GM23248 (cell line): ENCODE measurements at places on chromosomes 6 and 20. TPM values are rescaled to one million over a fixed set of nuclear protein-coding genes. Genes with fewer than 3 reads are reported as not detected.
A peak's percentile ranks its signal among the peaks of the same experiment; 100 is the strongest.

DNA sequence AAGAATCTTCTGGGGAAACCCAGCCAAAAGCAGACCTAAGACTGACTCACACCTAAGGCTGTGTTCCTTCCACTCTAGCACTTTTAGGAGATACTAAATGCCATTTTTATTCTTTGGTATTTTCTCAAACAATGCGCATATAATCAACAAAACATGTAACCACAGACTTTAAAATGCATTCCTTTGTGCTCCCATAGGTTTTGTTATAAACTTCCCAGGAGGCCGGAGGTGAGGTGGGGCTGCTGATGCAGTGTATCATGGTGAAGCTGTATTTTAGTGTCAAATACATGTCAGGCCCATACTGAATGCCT is 155.2 kb downstream of the BTBD3 start:
- no peaks in the 10 kb centered on the region for H3K27me3 ChIP-seq
- no peak for DNase-seq
- no peaks in the 10 kb centered on the region for H3K36me3 ChIP-seq
- H3K4me1 ChIP-seq = no peaks in the 10 kb centered on the region

- peak; percentile 62 for DNase-seq
- H3K27me3 ChIP-seq = no peaks in the 10 kb centered on the region
- H3K4me3 ChIP-seq = no peak overlapping the region
- H3K4me1 ChIP-seq = peaks cover 36% of the 10 kb centered on the region
- no peak overlapping the region for H3K27ac ChIP-seq
- H3K36me3 ChIP-seq = no peaks in the 10 kb centered on the region
Measured at GRCh38 chr6:42402184-42402583, 49.5 kb downstream of the TRERF1 start.

- no peak overlapping the region for H3K4me3 ChIP-seq
- DNase-seq = peak; percentile 60
- H3K36me3 ChIP-seq = no peaks in the 10 kb centered on the region
- peaks cover 16% of the 10 kb centered on the region for H3K4me1 ChIP-seq
- H3K27ac ChIP-seq = no peak overlapping the region
- H3K27me3 ChIP-seq = no peaks in the 10 kb centered on the region
Measured at GRCh38 chr20:7926767-7927166, 13.5 kb downstream of the HAO1 start.

- peak; percentile 65 for DNase-seq
- no peak overlapping the region for H3K4me3 ChIP-seq
- peaks cover 4% of the 10 kb centered on the region; the same call in 1 of the 2 replicates for H3K27me3 ChIP-seq
- H3K4me1 ChIP-seq = no peaks in the 10 kb centered on the region
- no peak overlapping the region for H3K27ac ChIP-seq
Measured at GRCh38 chr6:34459899-34460593, 5.8 kb upstream of the PACSIN1 start.

DNA sequence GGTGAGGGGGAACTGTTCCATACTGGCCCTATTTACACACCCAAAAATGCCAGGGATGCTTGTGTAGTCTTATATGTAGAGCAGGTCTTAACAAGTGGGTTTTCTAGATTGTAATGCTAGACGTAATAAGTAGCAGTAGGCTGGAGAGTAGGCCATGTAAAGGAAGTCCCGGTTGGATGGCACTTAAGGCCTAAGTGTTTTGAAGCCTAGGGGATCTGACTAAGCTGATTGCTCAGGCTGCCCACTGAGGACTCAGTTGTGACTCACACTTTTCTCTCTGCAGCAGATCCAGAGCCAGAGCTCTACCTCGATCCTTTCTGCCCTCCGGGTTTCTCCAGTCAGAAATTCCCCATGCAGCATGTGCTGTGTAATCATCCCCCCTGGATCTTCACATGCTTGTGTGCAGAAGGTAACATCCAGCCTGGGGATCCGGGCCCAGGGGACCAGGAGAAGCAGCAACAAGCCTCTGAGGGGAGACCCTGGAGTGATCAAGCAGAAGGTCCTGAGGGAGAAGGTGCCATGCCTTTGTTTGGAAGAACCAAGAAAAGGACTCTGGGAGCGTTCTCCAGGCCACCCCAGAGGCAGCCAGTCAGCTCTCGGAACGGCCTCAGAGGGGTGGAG is 26.6 kb downstream of the ZNF133 start:
- H3K36me3 ChIP-seq = peaks cover 7% of the 10 kb centered on the region; the same call in 1 of the 2 replicates
- no peak overlapping the region for H3K4me3 ChIP-seq
- DNase-seq = peak; percentile 90
- no peaks in the 10 kb centered on the region for H3K27me3 ChIP-seq

- no peak for DNase-seq
- H3K4me1 ChIP-seq = peaks cover 7% of the 10 kb centered on the region; the same call in 1 of the 2 replicates
- no peaks in the 10 kb centered on the region for H3K36me3 ChIP-seq
- no peak overlapping the region for H3K4me3 ChIP-seq
- no peak overlapping the region for H3K27ac ChIP-seq
- no peaks in the 10 kb centered on the region for H3K27me3 ChIP-seq
Measured at GRCh38 chr6:153208706-153209105, 77.6 kb upstream of the RGS17 start.

Gene SYCP2L
- polyA plus RNA-seq = 0.13 TPM in 1 of 2 replicates, not detected in the other
